ENCODE measurements at places on chromosomes 3 and 15.

GRCh38 chr3:36812240-36812639 is 47.9 kb upstream of the DCLK3 start:
- H3K4me1 ChIP-seq: no peaks in the 10 kb centered on the region
- H3K27me3 ChIP-seq: no peaks in the 10 kb centered on the region
- H3K27ac ChIP-seq: no peak overlapping the region
- no peak overlapping the region for H3K4me3 ChIP-seq
- H3K36me3 ChIP-seq: no peaks in the 10 kb centered on the region

DNA sequence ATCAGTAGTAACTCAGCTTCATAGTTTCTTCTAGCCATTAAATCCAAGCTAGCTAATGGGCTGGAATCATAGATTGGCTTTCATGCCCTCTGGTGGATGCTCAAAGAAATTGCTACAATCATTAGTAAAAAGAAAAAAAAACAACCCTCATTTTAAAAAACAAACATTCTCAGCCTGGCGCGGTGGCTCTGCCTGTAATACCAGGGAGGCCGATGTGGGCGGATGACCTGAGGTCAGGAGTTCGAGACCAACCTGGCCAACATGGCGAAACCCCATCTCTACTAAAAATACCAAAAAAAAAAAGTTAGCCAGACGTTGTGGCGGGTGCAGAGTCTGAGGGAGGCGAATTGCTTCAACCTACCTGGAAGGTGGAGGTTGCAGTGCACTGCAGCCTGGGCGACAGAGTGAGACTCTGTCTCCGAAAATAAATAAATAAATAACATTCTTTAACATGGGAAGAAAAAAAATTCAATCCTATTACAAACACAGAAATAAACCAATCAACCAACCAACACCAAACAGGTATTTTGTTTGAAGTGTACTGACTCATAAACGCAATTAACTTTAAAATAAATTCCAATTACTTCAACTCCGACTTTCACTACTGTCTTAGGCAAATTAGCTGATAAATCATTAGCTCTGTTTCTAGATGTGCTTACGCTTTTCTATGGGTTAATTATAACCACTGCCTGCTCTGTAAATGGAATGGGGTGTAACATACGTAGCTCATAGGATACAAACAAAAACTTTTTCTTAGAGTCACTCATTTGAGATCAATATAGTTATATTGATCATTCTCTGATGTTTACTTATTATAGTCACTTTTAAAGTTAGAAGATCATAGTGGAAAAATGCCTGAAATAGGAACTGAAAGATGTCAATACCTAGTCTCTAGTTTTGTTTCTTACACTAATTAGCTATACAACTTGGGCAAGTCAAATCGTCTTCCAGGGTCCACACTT is 24.9 kb downstream of the TMEM207 start:
- H3K4me3 ChIP-seq: no peak overlapping the region
- DNase-seq: peak; percentile 71
- H3K27ac ChIP-seq: no peak overlapping the region
- H3K27me3 ChIP-seq: no peaks in the 10 kb centered on the region

DNA sequence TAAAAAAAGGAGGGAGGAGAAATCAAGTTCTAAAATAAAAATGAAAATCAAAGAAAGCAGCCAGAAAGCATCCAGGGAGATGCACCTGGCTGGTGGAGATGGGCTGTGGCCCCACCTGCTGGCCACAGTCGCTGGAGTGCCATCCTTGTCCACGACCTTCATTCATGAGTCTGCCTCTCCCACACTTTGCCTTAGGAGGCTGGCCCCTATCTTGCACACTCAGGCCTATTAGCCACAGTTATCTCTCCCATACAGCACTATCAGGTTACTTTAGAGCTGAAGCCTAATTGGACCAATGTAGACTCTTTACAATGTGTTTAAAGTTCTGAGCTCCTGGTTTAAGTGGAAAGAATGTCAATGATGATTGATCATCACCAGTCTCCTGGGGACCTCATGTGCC is 392.0 kb upstream of the RORA start:
- no peak overlapping the region for H3K4me3 ChIP-seq
- H3K27me3 ChIP-seq: no peaks in the 10 kb centered on the region
- no peaks in the 10 kb centered on the region for H3K36me3 ChIP-seq
- DNase-seq: no peak
- H3K4me1 ChIP-seq: no peaks in the 10 kb centered on the region
- no peak overlapping the region for H3K27ac ChIP-seq

- peaks cover 3% of the 10 kb centered on the region for H3K36me3 ChIP-seq
- H3K4me3 ChIP-seq: no peak overlapping the region
- peaks cover 33% of the 10 kb centered on the region for H3K4me1 ChIP-seq
- H3K27ac ChIP-seq: no peak overlapping the region
Observed at GRCh38 chr3:119333773-119334509, 39.8 kb downstream of the ARHGAP31 start.

DNA sequence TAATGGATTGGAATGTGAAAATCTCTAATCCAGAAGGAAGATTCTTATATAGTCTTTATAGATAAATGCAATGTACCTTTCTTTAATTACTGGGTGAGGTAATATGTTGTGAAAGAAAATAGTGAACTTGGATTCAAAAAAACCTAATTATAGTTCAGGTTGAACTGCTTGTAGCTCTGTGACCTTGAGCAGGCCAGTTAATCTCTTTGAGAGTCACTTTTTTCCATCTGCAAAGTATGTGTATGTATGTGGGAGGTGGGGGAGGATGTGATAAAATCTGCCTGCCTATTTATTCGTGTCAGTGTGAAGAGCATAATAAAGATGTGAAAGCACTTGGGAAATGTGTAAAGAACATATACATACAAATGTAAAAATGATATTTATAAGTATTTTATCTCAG is 34.4 kb downstream of the GLCE start:
- H3K27ac ChIP-seq: no peak overlapping the region
- no peak overlapping the region for H3K4me3 ChIP-seq
- no peak for DNase-seq
- no peaks in the 10 kb centered on the region for H3K27me3 ChIP-seq
- H3K36me3 ChIP-seq: no peaks in the 10 kb centered on the region

GRCh38 chr3:52286777-52287110 is 884 bp upstream of the GLYCTK start:
- H3K4me3 ChIP-seq: peak overlapping the region; percentile 70
- H3K27me3 ChIP-seq: no peaks in the 10 kb centered on the region
- peaks cover 15% of the 10 kb centered on the region for H3K36me3 ChIP-seq
- no peak for DNase-seq

- H3K27me3 ChIP-seq: no peaks in the 10 kb centered on the region
- no peak for DNase-seq
- no peak overlapping the region for H3K4me3 ChIP-seq
- H3K27ac ChIP-seq: peak overlapping the region; percentile 26
- H3K4me1 ChIP-seq: peaks cover 54% of the 10 kb centered on the region
Observed at GRCh38 chr3:149369991-149370866, 7.2 kb downstream of the TM4SF1 start.

GRCh38 chr15:65249641-65250040 is 37.0 kb downstream of the PARP16 start:
- no peaks in the 10 kb centered on the region for H3K36me3 ChIP-seq
- H3K27ac ChIP-seq: no peak overlapping the region

DNA sequence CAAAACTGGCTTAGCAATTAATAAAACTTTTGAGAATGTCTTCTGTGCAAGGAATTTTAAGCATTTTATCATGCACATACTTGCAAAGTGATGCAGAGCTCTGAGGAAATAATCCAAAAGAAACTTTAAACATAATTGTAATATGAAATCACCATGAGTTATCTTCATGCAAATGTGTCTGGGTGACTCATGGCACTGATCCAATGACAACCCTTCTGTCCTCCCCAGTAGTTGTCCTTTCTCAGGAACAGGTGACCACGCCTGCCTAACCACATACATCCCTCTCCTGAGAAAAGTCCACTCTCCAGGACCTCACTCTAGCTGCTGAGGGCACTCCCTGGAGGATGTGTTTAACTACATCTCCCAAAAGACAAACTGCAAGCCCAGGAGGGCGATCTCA is 530.6 kb upstream of the IL12A start:
- no peak for DNase-seq
- no peak overlapping the region for H3K27ac ChIP-seq
- no peaks in the 10 kb centered on the region for H3K27me3 ChIP-seq
- H3K4me1 ChIP-seq: no peaks in the 10 kb centered on the region

GRCh38 chr3:13796701-13797460 is 83.0 kb downstream of the WNT7A start:
- H3K4me1 ChIP-seq: no peaks in the 10 kb centered on the region
- H3K27me3 ChIP-seq: peaks cover 31% of the 10 kb centered on the region
- no peak overlapping the region for H3K27ac ChIP-seq
- no peak for DNase-seq
- H3K36me3 ChIP-seq: no peaks in the 10 kb centered on the region

DNA sequence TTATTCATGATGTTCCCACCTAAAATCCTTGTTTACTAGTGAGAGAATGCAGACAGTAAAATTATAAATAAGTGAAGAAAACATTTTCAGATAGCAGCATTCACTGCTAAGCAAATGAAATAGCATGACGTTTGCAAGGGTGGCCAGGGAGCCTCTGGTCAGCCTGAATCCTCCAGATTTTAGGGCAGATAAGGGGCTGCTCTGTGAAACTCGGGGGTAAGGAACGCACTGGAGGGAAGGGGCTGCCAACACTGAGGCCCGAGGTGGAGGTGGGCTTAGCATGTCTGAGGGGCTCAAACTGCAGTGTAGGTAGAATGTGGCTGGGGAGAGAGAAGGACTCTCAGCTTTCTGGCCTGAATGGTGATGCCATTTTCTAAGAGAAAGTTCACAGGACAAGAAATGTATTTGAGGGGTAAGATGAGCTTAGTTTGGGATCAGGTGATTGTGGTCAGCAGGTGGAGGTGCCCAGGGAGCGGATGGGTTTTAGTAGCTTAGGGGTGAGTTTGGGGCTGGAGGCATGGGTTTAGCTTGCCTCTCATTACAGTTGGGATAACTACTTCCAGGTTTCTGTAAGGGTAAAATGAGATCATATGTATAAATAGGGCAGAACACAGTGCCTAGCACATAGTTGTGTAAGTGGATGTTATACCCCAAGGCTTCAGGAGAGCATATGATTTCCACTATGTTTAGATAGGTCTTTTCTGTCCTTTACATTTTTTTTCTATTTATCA is 20.5 kb downstream of the GPR171 start:
- H3K4me1 ChIP-seq: no peaks in the 10 kb centered on the region
- no peaks in the 10 kb centered on the region for H3K27me3 ChIP-seq
- no peak overlapping the region for H3K27ac ChIP-seq
- H3K4me3 ChIP-seq: no peak overlapping the region
- H3K36me3 ChIP-seq: no peaks in the 10 kb centered on the region

- no peak overlapping the region for H3K4me3 ChIP-seq
- H3K27ac ChIP-seq: no peak overlapping the region
- H3K36me3 ChIP-seq: no peaks in the 10 kb centered on the region
Observed at GRCh38 chr3:155960060-155960459, 89.6 kb downstream of the GMPS start.

GRCh38 chr3:79113876-79114275 is 653.9 kb downstream of the ROBO1 start:
- no peaks in the 10 kb centered on the region for H3K4me1 ChIP-seq
- no peaks in the 10 kb centered on the region for H3K27me3 ChIP-seq
- no peak overlapping the region for H3K4me3 ChIP-seq
- no peak for DNase-seq
- H3K36me3 ChIP-seq: no peaks in the 10 kb centered on the region

GRCh38 chr3:40019376-40019775 is 210.0 kb downstream of the MYRIP start:
- no peak overlapping the region for H3K27ac ChIP-seq
- H3K36me3 ChIP-seq: no peaks in the 10 kb centered on the region
- DNase-seq: no peak
- H3K4me3 ChIP-seq: no peak overlapping the region
- no peaks in the 10 kb centered on the region for H3K27me3 ChIP-seq
- H3K4me1 ChIP-seq: no peaks in the 10 kb centered on the region

DNA sequence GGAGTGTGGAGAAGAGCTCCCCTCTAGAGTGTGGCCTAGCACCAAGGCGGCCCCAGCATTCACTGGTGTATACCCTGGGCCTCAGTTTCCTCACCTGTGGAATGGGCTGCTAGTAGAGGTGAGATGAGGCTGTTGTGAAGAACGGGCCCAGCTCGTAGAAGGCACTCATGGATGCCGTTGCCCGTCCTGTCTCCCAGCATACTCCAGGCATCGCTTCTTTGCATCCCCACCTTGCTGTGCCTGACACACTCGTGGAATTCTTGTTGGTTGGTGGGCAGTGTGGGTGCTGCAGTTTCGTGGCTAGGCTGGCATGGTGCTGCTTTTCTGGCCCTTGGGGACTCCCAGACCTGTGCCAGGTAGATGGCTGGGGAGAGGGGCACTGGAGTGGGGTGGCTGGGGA is 76.7 kb downstream of the SMAD6 start:
- H3K27me3 ChIP-seq: no peaks in the 10 kb centered on the region
- DNase-seq: no peak
- H3K36me3 ChIP-seq: peaks cover 38% of the 10 kb centered on the region
- H3K27ac ChIP-seq: peak overlapping the region; percentile 11

DNA sequence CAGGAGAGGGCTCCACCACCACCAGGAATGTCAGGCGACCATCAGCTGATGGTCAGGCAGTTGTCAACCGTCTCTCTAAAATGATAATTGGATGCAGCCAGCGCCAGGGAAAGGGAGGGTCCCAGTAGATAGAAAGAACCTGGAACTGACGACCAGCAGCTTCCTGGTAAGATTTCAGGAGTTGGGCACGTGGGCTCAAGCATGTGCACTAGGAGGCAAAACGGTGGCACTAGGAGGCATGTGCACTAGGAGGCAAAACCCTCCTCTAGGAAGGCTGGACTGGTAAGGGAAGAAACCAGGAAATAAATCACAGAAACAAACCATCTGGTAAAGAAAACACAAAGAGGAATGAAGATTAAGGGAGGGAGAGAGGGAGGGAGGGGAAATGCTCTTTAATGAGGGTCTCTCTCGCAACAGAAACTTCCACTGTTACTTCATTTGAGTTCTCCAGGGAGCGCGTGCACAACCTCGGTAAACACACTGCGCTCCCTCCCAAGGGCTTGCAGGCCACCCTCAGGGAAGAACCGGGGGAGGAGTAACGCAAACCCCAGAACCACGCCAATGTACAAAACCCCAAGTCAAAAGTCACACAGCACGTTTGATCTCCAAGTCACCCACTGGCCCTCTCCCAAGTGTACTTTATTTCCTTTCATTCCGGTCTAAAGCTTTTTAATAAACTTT is 116.7 kb downstream of the XXYLT1 start:
- H3K27ac ChIP-seq: peak overlapping the region; percentile 90
- no peak overlapping the region for H3K4me3 ChIP-seq
- no peaks in the 10 kb centered on the region for H3K27me3 ChIP-seq
- H3K36me3 ChIP-seq: no peaks in the 10 kb centered on the region
- DNase-seq: no peak
- peaks cover 72% of the 10 kb centered on the region for H3K4me1 ChIP-seq

DNA sequence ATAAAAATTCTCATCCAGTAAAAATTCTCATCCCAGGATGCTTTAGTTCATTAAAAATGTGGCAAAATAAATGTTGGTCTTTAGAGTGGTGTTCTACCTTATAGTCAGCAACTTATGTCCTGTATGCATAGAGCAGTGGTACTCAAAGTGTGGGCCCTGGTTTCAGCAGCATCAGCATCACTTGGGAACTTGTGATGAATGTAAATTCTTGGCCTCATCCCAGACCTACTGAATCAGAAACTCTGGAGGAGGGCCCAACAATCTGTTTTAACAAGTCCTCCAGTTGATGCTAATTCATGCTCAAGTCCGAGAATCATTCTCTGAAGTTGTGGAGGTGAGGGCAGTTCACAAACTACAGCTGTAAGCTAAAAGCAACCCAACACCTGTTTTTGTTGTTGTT is 307.3 kb upstream of the SATB1 start:
- H3K36me3 ChIP-seq: no peaks in the 10 kb centered on the region
- H3K27ac ChIP-seq: no peak overlapping the region
- H3K4me3 ChIP-seq: no peak overlapping the region
- no peak for DNase-seq

- H3K27ac ChIP-seq: no peak overlapping the region
- no peak overlapping the region for H3K4me3 ChIP-seq
- no peaks in the 10 kb centered on the region for H3K27me3 ChIP-seq
- DNase-seq: peak; percentile 69
- peaks cover 59% of the 10 kb centered on the region for H3K36me3 ChIP-seq
Observed at GRCh38 chr15:90219421-90220141, 14.2 kb downstream of the CIB1 start.

Data from lower lobe of right lung (tissue), 2 donors.